ENCODE measurements at places on chromosomes 12 and 14.

GRCh38 chr12:104201238-104202001, 14.2 kb upstream of the TXNRD1 start:
- no peak for DNase-seq

DNA sequence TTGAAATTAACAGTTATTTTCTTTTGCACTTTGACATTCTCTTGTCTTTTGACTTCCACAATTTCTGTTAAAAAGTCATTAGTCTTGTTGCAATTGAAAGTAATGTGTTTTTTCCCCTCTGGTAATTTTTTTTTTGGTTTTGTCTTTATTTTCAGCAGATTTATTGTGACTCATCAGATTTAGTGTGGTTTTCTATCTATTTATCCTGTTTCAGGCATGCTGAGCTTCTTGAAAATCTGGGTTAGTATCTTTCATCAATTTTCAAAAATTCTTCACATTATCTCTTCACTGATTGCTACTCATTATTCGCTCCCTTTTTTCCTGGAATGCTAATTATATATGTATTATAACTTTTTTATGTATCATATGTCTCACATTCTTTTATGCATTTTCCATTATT, 15.3 kb upstream of the NTF3 start:
- DNase-seq, result no peak

DNA sequence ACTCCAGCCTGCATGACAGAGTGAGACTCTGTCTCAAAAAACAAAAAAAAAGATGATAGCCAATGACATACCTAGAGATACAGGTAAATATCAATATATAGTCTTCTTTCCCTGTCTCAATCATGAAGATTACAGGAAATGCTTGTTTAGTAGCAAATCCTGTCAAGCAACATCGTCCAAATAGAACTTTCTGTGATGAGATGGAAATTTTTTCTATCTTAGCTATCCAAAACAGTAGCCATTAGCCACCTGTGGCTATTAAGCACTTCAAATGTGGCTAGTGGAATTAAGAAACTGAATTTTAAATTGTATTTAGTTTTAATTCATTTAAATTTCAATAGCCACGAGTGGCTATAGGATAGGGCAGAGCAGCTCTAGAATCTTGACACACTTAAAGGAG, 33.2 kb upstream of the RIC8B start:
- DNase-seq, result no peak

DNA sequence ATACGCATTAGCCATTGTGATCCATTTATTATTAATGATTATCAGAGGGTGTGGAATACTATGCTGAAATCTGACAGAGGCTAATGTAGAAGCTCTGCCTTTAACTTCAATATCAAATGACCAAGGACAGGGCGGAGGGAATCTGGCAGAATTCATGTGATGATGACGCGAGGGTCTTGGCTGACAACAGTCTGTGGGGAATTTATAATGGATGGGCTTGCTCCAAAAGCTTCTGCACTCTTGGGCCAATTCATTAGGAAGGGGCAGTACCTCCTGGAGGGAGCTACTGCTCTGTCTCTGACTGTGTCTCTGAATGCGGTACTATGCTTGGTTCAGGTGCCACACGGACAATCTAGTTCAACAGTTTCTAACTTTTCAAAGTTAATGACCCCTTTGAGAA, 46.2 kb downstream of the GALNT8 start:
- DNase-seq, result peak; percentile 61

- no peak for DNase-seq
Measured at GRCh38 chr12:88896958-88897357, 316.7 kb upstream of the KITLG start.

Data from hindlimb muscle (tissue), 1 donor.